ENCODE measurements at places on chromosomes 7 and 10.

DNA sequence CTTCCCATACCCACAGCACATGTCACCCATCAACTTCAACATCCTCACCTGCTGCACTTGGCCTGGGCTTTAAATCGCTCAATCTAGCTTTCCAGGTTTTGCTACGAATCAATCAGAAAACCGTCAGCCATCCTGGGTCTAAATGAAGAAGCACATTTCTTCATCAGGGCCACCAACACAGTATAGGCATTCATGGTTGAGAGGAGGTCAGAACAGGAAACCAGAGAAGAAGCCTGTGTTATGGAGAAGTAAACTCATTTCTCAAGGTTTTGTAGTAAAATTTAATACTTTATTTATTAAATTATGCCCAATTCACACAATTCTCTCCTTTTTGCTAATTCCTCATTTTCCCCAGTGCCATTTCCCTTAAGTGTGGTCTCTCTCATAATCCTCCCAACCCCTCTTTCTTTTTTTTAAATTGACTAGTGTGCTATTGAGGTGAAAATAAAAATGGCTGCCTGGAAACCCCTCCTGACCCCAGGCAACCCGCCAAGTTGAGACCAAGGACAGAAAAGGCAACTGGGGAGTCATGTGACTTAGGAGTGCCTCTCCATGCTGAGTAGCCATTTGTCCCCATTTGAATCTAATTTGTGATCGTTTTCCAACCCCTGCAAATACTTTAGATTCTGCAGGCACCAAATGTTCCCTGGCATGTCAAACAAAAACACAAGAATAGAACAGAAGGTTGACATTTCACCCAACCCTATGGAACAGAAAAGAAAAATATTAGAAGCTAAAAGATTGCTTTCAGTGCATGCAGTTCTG lies 181.1 kb upstream of the NAMPT start:
- DNase-seq: no peak

DNA sequence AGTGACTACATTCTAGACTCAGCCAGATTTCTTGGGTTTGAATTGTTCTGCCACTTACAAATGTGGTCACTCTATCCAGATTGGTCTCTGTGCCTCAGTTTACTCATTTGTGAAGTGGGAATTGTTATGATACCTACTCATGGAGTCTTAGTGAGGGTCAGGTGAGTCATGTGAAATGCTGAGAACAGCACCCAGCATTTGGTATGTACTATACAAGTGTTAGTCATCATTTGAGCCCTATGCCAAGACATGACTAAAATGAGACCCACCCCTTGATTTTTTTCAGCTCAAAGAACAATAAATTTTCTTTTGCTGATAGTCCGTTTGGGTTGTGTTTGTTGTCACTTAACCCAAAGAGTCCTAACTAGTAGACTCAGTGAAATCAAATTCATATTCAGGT lies 92.8 kb downstream of the CHN2 start:
- DNase-seq: no peak

DNA sequence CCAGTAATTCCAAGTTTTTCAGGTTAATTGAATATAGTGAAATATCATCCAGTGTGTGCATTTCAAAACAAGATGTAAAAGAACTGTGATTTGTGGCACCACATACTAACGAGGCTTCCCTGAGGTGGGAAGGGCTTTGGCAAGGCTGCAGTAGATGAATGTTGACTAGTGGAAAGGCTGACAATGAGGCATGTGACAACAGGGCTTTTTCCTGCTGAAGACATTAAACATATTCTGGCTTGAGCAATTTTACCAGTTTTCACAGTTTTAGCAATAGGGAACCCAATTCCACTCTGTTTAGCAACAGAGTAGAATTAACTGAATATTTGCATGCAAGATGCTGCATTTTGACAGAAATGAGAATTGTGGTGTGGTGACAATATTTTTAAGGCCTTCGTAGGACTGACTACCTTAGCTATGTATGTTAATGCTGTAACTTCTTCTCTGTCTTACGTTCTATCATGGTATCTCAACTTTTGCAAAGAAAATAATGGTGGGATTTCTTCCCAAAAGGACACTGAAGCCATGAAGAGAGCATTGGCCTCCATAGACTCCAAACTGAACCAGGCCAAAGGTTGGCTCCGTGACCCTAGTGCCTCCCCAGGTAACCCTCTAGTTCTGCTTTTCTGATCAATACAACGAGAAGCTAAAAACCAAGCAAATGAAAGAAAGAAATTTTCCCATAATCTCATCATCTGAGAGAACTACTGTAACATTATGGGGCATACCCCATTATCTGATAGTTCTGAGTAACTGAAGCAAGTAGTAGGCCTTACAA lies 68.5 kb downstream of the AP3M1 start:
- no peak for DNase-seq

DNA sequence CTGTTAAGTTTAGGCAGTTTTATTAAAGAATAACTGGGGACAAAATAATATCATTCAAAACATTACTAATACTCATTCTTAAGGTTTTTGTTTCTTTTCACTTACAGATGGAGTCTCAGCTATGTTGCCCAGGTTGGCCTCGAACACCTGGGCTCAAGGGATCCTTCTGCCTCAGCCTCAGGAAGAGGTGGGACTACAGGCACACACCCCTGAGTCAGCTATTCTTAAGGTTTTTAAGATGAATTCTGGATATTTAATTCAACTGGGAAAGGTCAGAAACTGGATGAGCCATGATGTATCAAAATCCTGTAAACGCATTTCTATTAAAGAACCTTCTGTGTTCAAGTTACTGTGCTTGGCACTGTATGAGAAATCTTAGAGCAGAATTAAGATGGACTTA lies 3.5 kb downstream of the OAT start:
- DNase-seq: no peak

- DNase-seq: peak; percentile 48
Observed at GRCh38 chr10:29635711-29636144, 957 bp upstream of the SVIL start.

DNA sequence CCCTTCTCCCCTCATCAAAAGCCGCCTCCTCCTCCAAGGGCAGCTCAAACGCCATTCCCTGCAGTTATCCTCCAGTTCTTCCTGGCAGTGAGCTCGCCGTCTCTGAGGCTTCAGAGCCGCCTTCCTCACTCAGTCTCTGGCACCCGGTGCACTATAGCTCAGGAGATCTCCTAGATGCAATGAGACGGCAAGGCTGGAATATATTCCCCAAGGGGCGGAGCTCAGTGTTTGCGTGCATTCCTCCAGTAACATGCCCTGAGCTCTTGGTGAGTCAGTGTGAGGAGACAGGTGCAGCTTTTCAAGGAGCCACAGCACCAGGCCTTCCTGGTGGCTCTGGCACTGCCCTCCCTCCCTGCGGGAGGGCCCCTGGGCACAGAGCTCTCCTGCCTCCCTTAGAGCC lies 512.6 kb upstream of the FOXK1 start:
- no peak for DNase-seq

DNA sequence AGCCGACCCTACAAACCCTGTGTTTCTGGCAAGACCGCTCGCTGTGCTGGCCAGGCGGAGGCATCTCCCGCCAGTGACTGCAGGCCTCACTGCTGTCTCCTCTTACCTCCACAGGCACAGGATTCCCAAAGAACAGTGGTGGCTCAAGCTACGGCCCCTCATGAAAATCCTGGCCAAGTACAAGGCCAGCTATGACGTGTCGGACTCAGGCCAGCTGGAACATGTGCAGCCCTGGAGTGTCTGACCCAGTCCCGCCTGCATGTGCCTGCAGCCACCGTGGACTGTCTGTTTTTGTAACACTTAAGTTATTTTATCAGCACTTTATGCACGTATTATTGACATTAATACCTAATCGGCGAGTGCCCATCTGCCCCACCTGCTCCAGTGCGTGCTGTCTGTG lies 36.2 kb downstream of the PITRM1 start:
- DNase-seq: no peak

GRCh38 chr7:5687936-5688630 lies 93.4 kb downstream of the RNF216 start:
- DNase-seq: no peak
